Esophagus muscularis mucosa (tissue), 4 donors: ENCODE measurements at places on chromosomes 16 and 17. TPM values are rescaled to one million over a fixed set of nuclear protein-coding genes. Genes with fewer than 3 reads are reported as not detected.

Gene CIITA
- total RNA-seq: 6.8 TPM

Gene ZMYND15
- total RNA-seq: 0.23 TPM

Gene PRRT2
- total RNA-seq: 4.0 TPM

Gene RNPS1
- 178 TPM for total RNA-seq

Gene PPP1R27
- not detected for total RNA-seq

Gene KRT31
- total RNA-seq: not detected

Gene CHD3
- total RNA-seq: 100 TPM

Gene SLC46A1
- total RNA-seq: 4.6 TPM

Gene SOST
- total RNA-seq: not detected

Gene SLC38A8
- not detected for total RNA-seq

- H3K4me1 ChIP-seq: peaks cover 19% of the 10 kb centered on the region
- peaks cover 5% of the 10 kb centered on the region for H3K36me3 ChIP-seq
- H3K4me3 ChIP-seq: peak within 1 kb of the TSS; percentile 83
- no peaks in the 10 kb centered on the region for H3K27me3 ChIP-seq
Observed at GRCh38 chr17:42979511-42980273, at the start of gene PTGES3L. PTGES3L (minus strand) TSS chr17:42980080; CDS start chr17:42980053, 27 bp downstream.

GRCh38 chr16:48231727-48232492 lies 12.2 kb upstream of the LONP2 start:
- H3K27ac ChIP-seq: no peak overlapping the region
- no peak overlapping the region for H3K4me3 ChIP-seq

DNA sequence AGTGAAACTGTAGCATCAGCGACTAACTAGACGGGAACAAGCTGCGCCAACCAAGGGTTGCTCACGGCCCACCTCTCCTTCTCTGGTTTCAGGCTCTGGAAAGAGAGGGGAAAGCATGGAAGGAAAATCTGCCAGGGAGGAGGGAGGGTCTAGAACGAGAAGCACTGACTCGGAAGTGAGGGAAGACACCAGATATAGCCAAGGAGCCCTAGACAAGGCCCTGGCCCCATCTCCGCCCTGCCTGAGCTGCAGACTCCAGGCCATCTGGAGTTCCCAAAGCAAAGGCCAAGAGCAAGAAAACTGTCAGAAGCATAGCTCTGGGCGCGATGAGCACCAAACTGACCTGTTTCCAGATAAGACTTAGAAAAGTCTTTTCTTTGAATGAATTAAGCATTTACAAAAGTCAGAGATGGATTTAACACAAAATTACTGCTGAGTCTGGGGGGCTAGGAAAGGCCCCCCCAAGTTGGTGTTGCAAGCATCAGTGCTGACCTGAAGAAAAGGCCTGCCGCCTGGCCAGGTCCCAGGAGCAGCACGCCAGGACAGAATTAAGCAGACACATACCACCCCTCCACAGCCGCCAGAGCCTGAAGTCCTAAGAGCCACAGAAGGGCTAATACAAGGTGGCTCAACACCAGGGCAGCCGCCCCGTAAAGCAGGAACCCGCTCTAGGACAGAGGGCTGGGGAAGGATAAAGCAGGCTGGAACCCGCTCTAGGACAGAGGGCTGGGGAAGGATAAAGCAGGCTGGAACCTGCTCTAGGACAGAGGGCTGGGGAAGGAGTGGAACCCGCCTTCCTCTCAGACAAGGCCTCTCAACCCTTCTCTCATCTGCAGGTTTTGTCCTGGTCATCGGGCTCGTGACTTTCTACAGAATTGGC lies 20.7 kb downstream of the TMEM204 start:
- no peak overlapping the region for H3K27ac ChIP-seq
- H3K4me1 ChIP-seq: peaks cover 50% of the 10 kb centered on the region
- DNase-seq: no peak
- H3K4me3 ChIP-seq: no peak overlapping the region

GRCh38 chr16:12532871-12533610 lies 270.6 kb downstream of the CPPED1 start:
- no peak overlapping the region for H3K4me3 ChIP-seq
- no peak for DNase-seq

GRCh38 chr16:66605979-66606751 lies 1.7 kb downstream of the CMTM3 start:
- H3K27ac ChIP-seq: peak overlapping the region; percentile 86

DNA sequence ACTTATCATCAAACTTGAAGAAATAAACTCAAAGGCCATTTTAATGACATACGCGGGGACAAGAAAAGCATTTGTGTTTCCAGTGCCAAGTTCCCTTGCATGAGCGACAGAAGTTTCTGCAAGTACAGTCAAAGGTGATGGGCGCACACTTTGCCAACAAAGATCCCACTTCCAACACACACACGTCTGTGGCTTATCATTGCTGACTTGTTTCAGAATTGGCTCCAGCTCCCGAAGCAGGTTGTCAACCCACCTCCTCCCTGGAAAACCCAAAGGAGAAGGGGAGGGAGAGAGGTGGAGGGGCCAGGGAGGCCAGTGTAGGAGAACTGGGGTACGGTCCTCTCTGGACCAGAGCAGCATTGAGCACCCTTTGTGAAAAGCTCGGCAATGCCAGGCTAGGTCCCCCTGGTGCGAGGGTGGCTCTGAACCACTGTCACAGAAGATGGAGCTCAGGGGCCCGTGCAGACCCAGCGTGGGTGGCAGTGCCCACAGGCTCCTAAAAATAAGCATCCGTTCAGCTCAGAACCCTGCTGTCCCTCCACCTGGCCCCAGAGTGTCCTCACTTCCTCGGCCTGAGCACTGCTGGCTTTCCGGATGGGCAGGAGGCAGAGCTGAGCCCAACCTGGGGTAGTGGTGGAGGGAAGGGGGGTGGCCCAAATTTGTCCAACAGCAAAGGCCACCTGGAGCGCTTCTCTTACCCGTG lies 33.2 kb downstream of the RBFOX3 start:
- no peaks in the 10 kb centered on the region for H3K36me3 ChIP-seq
- no peaks in the 10 kb centered on the region for H3K4me1 ChIP-seq
- H3K27ac ChIP-seq: no peak overlapping the region
- no peak overlapping the region for H3K4me3 ChIP-seq

DNA sequence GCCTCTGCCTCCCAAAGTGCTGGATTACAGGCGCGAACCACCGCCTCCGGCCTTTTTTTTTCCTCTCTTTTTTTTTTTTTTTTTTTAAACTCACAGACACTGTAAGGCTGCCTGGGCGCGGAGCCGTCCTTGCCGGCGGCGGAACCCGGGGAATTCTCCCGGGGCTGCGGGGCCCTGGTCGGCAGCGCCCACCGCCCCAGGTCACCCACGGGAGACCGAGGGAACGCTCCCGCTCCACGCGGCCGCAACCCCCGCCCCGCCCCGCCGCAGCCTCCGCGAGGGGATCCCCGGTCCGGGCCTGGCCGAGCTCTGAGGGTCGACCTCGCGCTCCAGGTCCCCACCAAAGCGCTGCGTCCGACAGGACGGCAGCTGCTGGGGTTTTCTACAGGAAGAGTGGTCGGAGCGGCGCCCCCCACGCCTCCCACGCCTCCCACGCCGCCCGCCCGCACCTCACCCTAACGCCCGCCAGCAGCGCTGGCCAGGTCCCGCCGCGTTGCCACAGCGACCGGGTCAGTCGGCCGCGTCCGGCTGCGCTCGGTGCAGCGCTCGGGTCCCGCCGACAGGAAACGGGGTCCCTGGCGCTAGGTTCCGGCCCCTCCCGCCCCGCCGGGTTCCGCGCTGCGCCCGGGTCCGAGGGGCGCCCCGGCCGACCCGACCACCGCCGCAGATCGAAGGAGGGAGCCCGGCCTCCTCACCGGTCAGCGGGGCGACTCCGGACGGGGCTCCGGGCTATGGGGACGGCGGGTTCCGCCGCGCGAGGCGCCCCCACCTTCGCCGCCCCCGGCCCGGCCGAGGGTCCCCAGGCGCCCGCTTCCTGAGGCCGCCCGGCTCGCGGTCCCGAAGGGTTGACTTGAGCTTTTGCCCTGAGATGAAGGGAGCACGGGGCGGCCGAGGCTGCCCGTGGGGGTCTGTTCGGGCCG lies at the start of gene CCDC57:
TSS of gene CCDC57 (minus strand) at position 512 of the 920 bp plus-strand sequence. CDS start 10,898 bp downstream, outside the sequence.
- H3K27me3 ChIP-seq: no peaks in the 10 kb centered on the region
- no peaks in the 10 kb centered on the region for H3K36me3 ChIP-seq
- H3K4me1 ChIP-seq: peaks cover 47% of the 10 kb centered on the region
- no peak for DNase-seq

DNA sequence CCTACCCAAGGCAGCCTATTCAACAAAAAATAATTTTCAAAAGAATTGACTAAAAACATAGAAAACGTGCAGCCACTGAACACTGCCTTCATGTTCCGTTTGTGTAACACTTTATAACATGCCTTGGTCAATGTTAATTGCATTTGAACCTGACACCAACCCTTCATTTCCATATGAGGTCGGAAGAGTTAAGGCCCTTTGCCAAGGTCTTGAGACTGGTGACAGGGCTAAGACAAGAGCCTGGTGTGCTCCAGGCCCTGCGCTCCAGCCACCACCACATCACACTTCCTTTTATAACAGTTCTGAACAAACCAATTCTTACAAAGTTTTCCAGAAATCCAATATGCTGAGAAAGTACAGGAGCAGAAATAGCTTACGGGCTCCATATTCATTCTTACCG lies 4.2 kb downstream of the BBS2 start:
- no peak for DNase-seq
- H3K27ac ChIP-seq: no peak overlapping the region
- no peaks in the 10 kb centered on the region for H3K27me3 ChIP-seq
- H3K4me1 ChIP-seq: peaks cover 32% of the 10 kb centered on the region
- H3K4me3 ChIP-seq: no peak overlapping the region

- H3K4me1 ChIP-seq: peaks cover 9% of the 10 kb centered on the region
- no peaks in the 10 kb centered on the region for H3K27me3 ChIP-seq
- no peak for DNase-seq
- no peaks in the 10 kb centered on the region for H3K36me3 ChIP-seq
- H3K4me3 ChIP-seq: no peak overlapping the region
Observed at GRCh38 chr16:17578981-17579874, 108.5 kb upstream of the XYLT1 start.

- H3K36me3 ChIP-seq: no peaks in the 10 kb centered on the region
- no peaks in the 10 kb centered on the region for H3K4me1 ChIP-seq
- H3K27me3 ChIP-seq: no peaks in the 10 kb centered on the region
- DNase-seq: no peak
- H3K4me3 ChIP-seq: no peak overlapping the region
- no peak overlapping the region for H3K27ac ChIP-seq
Observed at GRCh38 chr17:71330099-71330375, 790.8 kb upstream of the SOX9 start.

DNA sequence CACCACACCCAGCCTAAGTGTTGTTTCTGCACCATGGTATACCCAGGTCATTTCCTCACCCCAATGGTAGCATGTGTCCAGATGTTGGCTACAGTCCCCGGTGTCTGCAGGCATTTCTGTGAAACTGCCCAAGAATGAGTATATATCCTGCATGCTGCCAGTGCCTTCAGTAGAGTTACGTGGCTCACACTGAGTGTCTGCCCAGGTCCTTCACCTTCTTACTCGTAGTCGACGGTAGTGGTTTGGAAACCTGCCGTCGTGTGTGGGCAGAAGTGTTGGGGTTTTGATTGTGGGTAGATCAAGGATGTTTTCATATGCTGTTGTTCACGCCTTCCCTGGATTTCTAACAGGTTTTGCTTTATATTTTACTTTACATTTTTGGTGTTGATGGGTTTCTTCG lies 16.8 kb downstream of the TCF25 start:
- peaks cover 100% of the 10 kb centered on the region for H3K36me3 ChIP-seq
- DNase-seq: no peak
- no peaks in the 10 kb centered on the region for H3K27me3 ChIP-seq
- H3K4me1 ChIP-seq: peaks cover under 1% of the 10 kb centered on the region
- no peak overlapping the region for H3K27ac ChIP-seq

- no peak for DNase-seq
- peaks cover 11% of the 10 kb centered on the region for H3K36me3 ChIP-seq
- peak overlapping the region; percentile 45 for H3K4me3 ChIP-seq
Observed at GRCh38 chr17:2090210-2090641, 35.3 kb downstream of the HIC1 start.

DNA sequence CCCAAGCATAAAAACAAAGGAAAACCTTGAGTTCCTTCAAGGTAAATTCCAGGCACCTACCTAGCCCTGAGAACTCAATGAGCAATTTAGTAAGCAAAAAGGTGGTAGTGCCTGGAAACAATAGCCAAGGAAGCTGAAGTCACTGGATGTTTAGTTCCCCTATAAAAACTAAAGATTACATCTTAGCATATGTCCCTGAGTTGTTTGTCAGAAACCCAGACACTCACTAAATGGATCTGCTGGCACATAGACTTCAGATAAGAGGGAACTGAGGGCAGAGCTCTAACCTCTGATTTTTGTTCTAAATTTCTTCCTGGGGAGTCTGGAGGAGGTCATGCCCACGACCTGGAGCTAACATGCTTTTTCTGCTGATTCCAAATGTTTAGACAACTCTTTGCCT lies 532.8 kb upstream of the SALL1 start:
- no peaks in the 10 kb centered on the region for H3K4me1 ChIP-seq
- no peak overlapping the region for H3K4me3 ChIP-seq
- DNase-seq: no peak

GRCh38 chr17:30323262-30323894 lies 10.5 kb downstream of the TMIGD1 start:
- H3K4me1 ChIP-seq: peaks cover 10% of the 10 kb centered on the region
- H3K27me3 ChIP-seq: no peaks in the 10 kb centered on the region
- H3K4me3 ChIP-seq: no peak overlapping the region
- no peak for DNase-seq
- H3K27ac ChIP-seq: no peak overlapping the region
- no peaks in the 10 kb centered on the region for H3K36me3 ChIP-seq

GRCh38 chr16:81181013-81181720 lies 57.3 kb upstream of the BCO1 start:
- H3K4me1 ChIP-seq: peaks cover 11% of the 10 kb centered on the region
- peak overlapping the region; percentile 10 for H3K4me3 ChIP-seq
- no peaks in the 10 kb centered on the region for H3K36me3 ChIP-seq
- peak; percentile 94 for DNase-seq

- no peak overlapping the region for H3K27ac ChIP-seq
- no peaks in the 10 kb centered on the region for H3K27me3 ChIP-seq
- no peak for DNase-seq
- H3K4me1 ChIP-seq: peaks cover 11% of the 10 kb centered on the region
- peaks cover 22% of the 10 kb centered on the region for H3K36me3 ChIP-seq
Observed at GRCh38 chr16:30989469-30990047, 4.6 kb downstream of the HSD3B7 start.

- DNase-seq: no peak
- peak overlapping the region; percentile 59 for H3K27ac ChIP-seq
- H3K36me3 ChIP-seq: no peaks in the 10 kb centered on the region
Observed at GRCh38 chr17:73349138-73349537, 37.3 kb upstream of the CDC42EP4 start.
